ENCODE measurements at places on chromosomes 11 and 22.

GRCh38 chr22:23267226-23268043, 87.1 kb downstream of the BCR start:
- no peak for DNase-seq

GRCh38 chr22:24819911-24820461, 14.0 kb downstream of the SGSM1 start:
- no peak for DNase-seq

GRCh38 chr11:125370561-125371389, 125.3 kb downstream of the FEZ1 start:
- no peak for DNase-seq

DNA sequence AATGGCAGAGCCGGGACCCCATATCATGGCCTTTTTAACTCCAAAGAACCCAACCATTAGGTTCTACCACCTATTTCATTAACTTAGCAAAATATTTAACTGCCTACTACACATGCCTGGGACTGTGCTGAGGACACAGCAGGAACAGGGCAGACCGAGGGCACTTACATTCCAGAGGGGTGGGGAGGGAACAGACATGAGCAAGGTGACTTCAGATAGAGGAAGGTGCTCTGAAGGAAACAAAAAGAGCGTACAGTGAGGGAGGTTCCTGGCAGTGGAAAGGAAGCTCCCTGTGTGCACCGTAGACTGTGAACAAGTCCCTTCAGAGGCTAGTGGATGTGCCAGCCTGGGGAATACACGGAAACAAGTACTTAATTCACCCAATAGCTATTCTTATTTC, 82.8 kb downstream of the NAT10 start:
- no peak for DNase-seq

DNA sequence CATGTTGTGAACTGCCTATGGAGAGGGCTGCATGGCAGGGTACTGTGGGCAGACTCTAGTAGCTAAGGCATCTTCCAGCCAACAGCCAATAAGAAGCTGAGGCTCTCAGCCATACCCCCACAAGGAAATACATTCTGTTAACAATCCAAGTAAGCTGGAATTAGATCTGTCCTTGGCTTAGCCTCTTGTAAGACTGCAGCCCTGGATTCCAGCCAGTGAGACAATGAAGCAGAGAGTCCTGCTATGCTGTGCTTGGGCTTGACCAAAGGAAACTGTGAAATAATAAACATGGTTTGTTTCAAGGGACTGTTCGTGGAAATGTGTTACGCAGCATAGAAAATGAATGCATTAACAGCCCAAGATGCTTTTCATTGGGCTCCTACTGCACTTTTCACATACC, 1097.4 kb upstream of the CCDC90B start:
- DNase-seq, result no peak

GRCh38 chr22:23789638-23790037, 2.9 kb downstream of the SMARCB1 start:
- DNase-seq, result no peak

GRCh38 chr22:37639070-37639760, at the start of gene SH3BP1:
Gene SH3BP1, plus strand, starts transcription at chr22:37639669. Its CDS starts 119 bp downstream, at chr22:37639788.
- peak; percentile 50 for DNase-seq

GRCh38 chr22:40552070-40552469, 84.4 kb downstream of the MRTFA start:
- DNase-seq, result no peak

GRCh38 chr11:83923961-83924360, 637.8 kb upstream of the CCDC90B start:
- DNase-seq, result no peak

DNA sequence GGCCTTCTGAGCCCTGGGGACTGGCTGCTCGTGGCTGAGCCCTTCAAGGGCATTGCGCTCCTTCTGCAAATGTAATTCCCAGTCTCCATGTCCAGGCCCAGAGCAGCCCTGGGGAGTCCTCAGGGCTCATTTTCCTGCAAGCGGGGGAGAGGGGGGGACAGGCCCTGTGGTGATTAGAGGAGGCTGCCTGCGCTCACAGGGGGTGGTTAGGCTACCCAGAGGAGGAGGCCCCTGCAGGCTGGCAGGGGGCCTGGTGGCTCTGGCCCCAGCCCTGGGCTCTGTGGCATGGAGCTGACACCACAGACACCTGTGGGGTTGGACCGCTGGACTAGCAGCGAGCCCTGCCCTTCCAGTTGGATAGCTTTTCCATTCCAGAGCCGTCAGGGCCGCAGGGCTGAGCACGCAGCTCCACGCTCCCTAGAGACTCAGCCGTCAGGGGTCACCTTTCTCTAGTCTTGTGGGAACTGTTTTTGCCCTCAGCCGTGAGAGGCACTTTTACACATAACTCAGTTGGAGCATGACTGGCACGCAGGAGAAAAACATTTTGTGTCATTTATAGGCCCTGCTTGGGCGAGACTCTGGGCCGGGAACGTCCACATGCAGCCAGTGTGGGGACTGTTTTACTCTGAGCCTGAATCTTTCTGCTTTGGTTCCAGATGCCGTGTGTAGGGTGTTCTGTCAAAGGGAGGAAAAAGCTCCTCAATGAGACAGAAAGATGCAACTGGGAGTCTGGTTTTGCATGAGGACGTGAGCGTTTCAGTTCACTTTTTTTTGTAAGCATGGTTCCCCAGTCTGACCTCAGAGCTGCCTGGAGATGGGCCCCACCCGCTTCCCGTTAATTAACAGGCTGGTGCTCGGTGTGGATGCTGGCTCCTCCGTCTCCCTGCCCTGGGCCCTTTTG, 58.1 kb downstream of the LRP5 start:
- no peak for DNase-seq

DNA sequence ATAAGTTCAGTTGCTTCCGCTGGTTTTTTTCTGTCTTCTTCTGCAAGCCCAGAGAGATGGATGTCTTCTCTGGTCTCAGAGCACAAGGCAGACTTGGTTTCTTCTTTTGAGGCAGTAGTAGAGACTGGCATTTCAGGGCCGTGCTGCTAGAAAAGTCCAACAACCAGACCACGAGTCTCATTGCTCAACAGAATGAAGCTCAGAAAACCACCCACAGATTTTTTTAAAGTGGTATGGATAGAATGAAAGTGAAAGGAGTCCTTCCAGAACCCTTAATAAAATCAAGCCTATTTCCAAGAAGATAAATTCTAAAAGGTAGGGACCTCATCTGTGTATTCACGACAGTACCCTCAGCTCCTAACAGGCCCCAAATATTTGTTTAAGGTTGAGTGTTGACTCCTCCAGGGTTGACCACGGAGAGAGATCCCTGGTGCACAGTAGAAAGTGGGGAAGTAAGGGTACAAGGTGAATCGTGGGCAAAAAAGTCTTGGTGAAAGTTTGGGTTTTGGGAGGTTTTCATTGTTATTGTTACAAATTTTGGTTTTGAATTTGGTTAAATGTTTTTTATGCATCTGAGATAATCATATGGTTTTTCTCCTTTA, 43.6 kb upstream of the DDX6 start:
- DNase-seq, result no peak

DNA sequence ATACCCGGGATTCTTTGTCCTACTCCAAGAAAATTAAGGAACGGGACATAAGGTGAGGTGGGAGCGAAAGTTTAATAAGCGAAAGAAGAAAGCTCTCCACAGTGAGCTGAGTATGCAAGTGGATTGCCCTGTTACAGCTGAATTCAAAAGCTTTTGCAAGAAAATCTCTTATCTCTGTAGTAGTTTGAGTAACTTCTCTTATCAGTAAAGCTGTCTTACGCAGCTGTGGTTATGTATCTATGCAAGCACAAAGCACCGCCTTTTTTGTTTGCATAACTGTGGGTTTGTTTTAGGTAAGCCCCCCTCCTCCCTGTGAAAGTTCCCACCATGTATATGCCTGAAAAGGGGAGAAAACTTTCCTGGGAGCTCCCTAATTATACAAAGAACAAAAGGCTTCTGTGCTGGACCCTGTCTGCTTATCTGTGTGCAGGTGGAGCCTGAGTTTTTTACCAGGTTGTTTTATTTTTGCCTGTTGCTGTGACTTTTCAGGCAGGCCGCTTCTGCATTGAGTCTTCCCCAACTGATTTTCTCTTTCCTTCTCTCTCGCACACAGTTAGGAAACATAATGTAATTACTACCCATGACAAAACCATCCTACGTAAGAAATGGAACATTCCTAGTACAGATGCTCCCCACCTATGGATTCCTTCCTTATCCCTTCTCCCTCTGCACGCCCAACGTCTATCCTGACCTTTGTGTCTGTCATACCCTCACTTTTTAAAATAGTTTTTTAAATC, 837 bp upstream of the PLAAT5 start:
- DNase-seq, result no peak

- DNase-seq, result no peak
Measured at GRCh38 chr22:20204806-20205205, 54.0 kb upstream of the CCDC188 start.

GRCh38 chr11:326842-327580, 6.4 kb upstream of the IFITM3 start:
- DNase-seq, result no peak

GRCh38 chr22:39925909-39926679, 25.2 kb downstream of the GRAP2 start:
- DNase-seq, result no peak

DNA sequence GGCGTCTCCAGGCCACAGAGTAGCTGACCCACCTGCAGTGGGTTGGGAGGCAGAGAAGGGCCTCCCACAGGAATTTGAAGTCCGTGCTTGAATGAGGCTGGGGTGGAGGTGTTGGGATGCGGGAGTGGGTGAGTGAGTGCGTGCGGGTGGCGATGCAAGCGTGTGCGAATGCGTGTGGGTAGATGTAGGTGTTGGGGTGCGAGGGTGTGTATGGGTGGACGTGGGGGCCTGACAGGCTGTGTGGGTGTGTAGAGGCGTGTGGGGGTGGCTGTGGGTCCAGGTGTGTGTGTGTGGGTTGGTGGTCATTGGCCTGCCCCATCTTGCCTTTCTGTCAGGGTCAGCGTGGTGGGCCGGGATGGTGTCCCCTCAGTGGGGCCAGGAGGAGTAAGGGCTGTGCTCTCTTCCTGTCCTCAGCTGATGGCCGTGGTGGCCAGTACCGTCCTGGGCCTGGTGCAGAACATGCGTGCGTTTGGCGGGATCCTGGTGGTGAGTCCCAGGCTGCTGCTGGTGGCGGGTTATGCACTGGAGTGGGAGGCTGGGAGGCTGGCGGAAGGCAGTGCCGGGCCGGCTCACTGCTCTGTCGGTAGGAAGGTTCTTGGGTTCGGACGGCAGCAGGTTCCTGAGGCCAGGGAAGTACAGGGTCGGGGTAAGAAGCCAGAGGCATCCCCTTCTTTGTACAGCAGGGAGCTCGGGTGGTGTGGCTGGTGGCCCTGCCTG, 35.0 kb downstream of the TPCN2 start:
- DNase-seq, result no peak

DNA sequence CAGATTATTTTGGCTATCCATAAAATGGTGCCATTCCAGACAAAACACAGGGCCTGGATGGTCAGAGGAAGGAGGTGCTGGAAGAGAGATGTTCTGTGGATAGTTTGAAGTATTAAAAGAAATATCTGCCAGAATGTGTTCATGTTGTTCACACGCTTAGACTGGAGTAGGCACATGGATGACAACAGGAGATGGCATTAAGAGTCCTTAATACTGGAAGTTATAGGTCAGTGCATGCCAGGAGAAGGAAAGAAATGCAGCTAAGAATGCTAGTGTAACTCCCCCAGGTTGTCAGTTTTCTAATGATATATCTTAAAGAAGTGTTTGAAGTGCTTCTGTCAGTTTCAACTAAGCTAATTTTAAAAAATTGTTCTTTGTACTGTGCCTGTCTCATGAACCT, 20.2 kb downstream of the KREMEN1 start:
- no peak for DNase-seq

- no peak for DNase-seq
Measured at GRCh38 chr11:17986007-17986710, 26.7 kb downstream of the SERGEF start.

DNA sequence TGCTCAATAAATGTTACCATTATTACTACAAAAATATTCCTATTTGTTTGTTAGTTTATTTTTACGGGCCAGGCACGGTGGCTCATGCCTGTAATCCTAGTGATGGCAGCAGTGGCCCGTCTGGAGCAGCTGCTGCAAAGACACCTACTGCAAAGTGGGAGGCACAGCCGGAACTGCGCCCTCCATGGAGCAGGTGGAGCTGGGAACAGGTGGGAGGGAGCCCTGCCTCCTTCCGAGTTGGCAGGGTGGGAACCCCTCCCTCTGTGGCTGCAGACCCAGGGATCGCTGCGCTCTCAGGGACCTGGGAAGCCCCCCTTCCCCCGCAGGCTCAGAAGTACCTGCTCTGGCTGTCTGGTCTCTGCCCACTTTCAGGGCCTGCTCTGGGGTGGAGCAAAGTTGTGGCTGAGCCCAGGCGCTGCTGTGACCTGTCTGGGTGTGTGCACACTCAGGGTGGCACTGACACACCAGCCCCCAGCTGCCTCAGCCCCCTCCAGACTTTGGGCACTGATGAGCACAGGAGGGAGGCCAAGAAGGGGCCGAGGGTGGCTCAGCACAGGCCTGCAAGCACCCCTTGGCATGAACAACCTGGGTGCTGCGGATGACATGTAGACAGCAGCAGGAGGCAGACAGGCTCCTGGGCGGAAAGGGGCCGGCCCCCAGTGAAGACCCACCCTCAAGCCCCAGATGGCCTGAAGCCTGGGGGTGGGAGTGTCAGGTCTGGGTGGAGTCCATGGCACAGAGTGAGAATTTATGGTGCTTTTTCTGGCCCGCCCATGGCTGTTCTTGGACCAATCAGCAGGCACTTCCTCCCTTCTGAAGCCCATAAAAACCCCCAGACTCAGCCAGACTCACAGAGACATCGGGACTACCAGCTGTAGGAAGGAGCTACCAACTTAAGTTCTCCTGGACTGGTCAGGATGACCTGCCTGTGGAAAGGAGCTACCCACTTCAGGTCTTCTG, 103.7 kb upstream of the CLMP start:
- no peak for DNase-seq

- DNase-seq, result no peak
Measured at GRCh38 chr22:44256556-44257485, 55.9 kb downstream of the SHISAL1 start.

GRCh38 chr11:79610678-79611077, 169.8 kb upstream of the TENM4 start:
- no peak for DNase-seq

- no peak for DNase-seq
Measured at GRCh38 chr11:44226490-44226889, 83.4 kb downstream of the ALX4 start.

DNA sequence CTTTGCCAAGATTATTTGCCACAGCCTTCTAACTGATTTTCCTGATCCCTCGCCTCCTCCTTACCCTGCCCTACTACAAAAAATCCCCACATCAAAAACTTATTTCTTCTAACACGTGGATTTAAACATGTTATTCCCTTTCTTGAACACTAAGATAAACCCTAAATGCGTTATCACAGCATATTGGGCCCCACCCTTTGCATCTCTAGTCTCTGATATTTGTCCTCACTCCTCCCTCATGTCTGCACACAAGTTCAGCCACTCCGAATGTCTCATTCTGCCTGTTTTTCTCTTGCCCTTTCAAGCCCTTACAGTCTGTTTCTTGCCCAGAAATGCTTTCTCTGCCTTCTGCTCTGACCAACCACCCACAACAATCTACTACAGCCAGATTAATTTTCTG, 10.6 kb upstream of the ACER3 start:
- DNase-seq, result no peak
